ENCODE measurements at places on chromosomes 2 and 18.

- DNase-seq, result no peak
Observed at GRCh38 chr2:237702441-237703391, 75.3 kb downstream of the LRRFIP1 start.

- DNase-seq, result no peak
Observed at GRCh38 chr2:34985474-34985873, 1370.1 kb upstream of the CRIM1 start.

DNA sequence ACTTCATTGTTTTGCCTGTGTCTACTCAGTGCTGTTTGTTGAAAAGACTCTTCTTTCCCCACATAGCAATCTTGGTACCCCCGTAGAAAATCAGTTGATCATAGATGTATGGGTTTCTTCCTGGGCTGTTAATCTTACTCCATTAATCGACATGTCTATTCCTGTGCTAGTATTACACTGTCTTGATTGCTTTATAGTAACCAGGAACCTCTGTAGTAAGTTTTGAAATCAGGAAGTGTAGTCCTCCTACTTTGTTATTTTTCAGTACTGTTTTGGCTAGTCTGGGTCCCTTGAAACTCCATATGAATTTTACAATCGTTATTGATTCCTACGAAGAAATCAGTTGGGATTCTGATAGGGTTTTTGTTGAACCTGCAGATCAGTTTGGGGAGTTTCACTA lies 78.8 kb upstream of the FAM136A start:
- no peak for DNase-seq

GRCh38 chr2:148900350-148900837 lies 25.4 kb downstream of the KIF5C start:
- DNase-seq, result no peak

DNA sequence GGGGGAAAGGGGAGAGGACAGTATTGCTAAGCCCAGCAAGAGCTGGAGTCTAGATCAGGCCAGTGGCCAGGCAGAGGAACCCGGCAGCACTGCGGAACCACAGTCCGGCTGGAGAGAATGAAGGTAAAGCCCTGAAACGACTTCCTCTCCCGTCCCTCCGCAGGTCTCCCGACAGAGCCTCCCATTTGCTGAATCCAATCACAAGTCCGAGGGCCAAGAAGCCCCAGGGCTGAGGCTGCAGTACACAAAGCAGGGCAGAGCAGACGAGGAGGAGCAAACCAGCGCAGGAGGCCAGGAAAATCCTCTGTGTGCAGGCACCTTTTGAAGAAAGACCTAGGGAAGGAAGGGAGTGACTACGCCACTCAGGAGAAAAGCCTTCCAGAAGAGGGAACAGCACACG lies 104.4 kb downstream of the OSBPL1A start:
- DNase-seq, result no peak

DNA sequence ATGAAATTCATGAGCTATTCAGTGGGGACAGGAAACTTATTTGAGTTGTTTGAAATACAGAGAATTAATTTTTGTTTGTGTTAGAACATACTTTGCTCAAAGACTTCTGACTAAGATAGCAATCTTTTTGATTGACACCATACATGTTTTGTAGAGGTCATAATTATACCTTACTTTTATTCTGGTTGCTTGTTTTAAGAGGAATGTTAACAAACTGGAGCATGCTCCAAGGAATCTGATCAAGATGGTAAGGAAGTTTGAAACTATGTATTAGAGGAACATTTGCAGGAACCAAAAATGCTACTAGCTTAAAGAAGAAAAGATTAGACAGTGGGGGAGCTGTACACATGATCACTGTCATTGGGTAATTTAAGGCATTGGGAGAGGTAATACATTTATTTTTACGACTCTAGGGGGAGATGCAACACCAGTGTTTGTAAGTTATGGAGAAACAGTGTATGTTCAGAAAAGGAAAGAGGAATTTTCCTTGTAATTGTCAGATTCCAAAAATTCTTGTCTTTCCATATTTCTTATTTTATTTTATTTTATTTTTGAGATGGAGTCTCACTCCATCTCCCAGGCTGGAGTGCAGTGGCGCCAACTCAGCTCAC lies 8.0 kb downstream of the AGFG1 start:
- no peak for DNase-seq

DNA sequence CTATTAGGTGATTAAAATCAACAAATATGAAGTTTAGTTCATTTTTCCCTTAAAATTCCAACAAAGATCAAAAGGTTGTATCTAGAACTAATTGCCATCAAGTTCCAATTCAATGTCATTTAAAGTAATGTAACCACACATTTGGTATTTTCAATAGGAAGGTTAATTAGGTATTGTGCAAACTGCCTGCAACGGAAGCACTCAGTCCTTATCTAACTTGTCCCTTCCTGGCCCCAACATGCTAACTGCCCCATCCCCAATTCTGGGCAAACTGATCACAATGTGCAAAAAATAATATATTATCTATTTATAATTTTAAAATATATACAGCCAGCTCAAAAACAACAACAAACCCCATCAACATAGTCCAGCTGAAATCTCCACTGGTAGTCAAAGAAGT lies 33.2 kb downstream of the VIL1 start:
- DNase-seq, result no peak

GRCh38 chr2:208399201-208399600 lies 7.4 kb upstream of the PTH2R start:
- no peak for DNase-seq

GRCh38 chr18:42174909-42175308 lies 219.9 kb downstream of the PIK3C3 start:
- no peak for DNase-seq

DNA sequence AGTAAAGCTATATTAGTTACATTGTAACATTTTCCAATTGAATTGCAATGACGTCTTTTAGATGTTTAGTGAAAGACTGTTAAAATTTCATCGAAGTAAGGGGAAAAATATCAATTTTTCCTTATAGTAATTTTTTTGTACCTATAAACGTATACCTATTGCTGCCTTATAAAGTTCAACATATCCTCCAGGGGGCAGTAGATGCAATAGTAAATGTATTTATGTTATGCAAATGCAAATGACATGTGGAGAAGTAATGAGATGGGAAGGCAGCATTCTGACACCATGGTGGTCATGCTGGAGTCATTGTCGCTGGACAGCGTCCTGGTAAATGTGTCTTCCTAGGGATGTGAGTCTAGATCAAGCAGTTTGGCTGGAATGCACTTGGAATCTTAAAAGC lies 38.7 kb downstream of the MSTN start:
- no peak for DNase-seq

GRCh38 chr2:158134655-158135054 lies 33.0 kb downstream of the UPP2 start:
- no peak for DNase-seq

GRCh38 chr2:197452754-197453122 lies 614 bp upstream of the COQ10B start:
- no peak for DNase-seq
